ENCODE measurements at places on chromosomes 12 and 14.

DNA sequence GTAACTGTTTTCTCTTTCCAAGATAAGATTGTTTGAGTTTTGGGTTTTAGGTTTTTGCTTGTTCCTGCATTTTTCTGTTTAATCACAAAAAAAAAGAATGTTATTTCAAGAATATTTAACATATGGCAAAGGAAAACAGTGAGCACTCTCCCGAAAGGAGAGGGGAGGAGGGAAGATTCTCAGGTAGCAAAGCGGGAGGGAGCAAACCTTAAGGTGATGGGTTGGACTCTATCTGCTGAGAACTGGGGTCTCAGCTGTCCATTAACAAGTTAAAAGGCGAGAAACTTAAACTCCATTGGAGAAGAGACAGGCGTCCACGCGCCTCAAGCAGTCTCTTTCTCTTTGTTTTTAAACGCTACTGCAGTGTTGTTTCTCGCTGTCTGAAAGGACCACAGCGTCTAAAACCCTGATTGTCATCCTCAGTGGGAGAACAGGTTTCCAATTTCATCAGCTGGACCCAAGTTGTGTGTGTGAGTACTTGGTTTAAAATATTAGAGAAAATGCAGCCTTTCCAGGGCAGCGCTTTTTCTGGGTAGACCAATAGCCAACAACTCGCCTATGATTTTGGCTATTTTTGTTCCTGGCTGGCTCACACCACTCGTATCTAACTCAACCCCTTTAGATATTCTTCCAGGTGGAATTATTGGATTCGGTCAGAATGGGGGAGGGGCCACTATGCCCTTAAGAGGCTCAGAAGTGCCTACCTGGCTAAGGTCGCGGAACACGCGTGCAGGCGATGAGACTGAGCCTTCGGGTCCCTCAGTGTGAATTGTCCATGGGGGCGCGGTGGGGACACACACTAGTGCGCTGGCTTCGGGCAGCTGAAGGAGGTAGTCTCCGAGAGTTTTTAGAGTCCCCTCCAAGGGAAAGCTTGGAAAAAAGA, 8.2 kb downstream of the SIX1 start:
- DNase-seq = no peak

DNA sequence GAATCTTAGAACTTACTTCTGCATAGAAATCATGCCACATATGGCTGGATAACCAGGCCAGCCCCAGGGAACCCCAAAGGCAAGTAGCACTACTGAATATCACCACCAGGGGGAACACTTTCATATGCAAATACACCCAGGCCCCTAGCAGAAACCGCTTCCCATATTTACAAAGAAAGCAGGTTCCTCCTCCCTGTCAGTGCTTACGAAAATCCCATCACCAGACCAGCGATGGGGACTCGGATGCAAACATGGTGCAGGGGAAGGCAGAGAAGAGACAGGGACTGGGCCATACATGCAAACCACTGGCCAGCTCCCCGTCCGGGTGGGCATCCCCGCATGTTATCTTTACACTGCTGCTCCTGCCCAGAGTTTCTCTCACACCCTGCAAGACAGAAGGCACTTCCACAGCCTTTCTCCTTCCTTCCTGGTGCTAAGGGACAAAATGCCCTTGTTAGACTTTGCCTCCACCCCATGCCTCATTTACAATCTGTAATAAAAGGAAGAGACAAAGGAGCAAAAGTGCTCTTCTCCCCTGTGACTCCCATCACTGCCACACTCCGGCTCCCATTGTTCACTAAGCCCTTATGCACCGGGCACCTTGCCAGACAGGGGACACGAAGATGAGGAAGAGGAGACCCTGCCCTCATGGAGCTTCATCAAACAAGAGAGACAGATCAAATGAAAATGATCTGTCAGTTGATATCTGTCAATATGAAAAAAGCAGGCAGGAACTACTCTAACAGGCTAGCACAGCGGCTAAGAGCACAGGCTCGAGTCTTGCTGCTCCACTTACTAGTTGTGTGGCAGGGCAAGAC, 62.3 kb downstream of the PTPN21 start:
- peak; percentile 64 for DNase-seq

GRCh38 chr14:22772725-22773124, 6.2 kb downstream of the OXA1L start:
- no peak for DNase-seq

GRCh38 chr12:17284873-17285272, 678.9 kb upstream of the LMO3 start:
- DNase-seq = no peak

DNA sequence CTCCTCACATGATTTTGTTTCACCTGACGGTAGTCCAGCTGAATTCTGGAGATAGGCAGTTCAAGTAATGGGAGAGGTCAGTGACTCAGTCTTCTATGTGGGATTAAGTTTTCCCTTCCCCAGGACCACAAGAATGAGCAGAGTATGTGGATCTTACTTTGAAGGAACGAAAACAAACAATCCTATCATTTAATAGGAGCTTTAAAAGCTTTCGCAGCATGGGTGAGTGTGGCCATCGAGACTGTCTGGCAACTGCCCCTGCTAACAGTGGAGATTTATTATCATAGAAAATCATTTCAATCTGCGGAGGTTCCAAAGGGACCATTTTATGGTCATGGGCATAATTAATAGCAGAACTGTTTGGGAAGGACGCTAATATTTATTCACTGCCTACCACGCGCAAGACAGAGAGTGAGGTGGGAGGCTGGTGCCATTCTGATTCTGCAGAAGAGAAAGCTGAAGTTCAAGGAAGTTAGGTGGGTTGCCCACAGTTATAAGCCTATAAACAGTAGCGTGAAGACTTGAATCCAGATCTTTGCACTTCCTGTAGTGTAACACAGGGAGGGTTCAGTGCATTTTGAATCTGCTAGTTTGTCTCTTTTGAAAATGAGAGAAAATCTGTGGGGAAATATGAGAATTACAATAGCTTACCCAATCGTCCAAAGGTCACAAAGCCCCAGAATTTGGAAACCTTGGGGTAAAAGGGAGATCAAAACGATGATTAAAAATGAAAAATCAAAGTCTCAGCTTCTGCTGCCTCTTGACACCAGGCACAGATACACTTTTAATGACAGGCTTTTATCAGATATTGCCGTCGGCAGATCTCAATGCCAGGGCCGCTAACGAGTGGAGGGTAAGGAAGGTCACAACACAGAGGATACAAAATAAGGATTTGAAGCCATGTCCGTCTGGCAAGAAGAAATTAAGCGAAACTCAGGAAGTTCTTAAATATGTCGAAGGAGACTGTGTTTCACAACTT, 209.6 kb downstream of the CRADD start:
- DNase-seq = peak; percentile 32

- DNase-seq = no peak
These were observed 494.3 kb downstream of the CCER1 start for GRCh38 chr12:90460681-90461080.

- no peak for DNase-seq
These were observed 242.9 kb upstream of the PLEKHG7 start for GRCh38 chr12:92459850-92460249.

DNA sequence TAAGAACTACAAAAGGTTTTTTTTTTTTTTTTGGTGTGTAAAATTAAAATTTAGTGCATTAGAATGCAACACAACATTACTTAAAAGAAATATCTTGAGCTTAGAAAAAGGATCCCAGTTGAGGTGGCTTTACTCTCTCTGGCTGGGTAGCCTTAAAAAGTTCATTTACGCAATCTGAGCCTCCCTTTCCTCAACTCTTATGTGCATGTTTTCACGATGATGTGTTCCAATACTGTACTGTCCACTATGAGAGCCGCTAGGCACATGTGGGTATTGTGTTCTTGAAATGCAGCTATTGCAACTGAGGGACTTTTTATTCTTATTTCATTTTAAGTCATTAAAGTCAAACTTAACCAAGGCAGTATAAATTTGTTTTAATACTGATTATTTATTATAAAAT, 460.9 kb upstream of the SYT1 start:
- peak; percentile 4 for DNase-seq

GRCh38 chr12:21065845-21066244, 65.1 kb upstream of the SLCO1B1 start:
- DNase-seq = no peak

DNA sequence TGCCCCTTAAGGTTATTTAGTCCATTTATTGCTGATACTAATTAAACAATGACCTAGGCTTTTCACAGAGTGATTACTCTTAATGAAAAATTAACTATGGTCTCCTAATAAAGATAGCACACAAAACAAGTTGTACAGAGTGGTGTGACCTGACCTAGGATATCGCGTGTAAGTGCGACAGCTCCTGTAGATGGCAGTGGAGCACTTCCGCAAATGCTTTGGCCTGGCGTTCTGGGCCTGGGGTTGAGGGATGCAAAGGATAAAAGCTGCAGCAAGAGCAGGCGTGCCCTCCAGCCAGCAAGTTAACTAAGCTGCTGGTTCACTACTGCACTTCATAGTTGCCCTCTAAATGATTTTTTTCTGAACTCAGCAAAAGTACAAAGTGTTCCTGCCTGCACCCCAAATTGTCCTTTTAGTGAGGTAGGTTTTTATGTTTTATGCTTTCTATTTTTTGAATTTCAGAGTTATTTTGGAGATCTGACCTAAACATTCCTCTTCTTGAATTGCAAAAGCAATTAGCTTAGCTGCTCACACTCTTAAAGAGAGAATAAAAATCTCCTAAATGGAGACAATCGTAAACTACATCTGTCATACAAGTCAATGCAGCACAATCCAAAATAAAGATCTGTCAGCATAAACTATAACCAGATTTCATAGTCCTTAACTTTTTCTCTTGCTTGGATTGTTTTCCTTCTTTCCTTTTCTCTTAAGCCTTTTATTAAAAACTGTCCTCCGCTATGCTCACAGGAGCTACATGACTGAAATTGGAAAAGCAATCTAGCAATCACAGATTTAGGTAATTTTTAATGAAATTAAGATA, 379.6 kb downstream of the LRIG3 start:
- DNase-seq = no peak

DNA sequence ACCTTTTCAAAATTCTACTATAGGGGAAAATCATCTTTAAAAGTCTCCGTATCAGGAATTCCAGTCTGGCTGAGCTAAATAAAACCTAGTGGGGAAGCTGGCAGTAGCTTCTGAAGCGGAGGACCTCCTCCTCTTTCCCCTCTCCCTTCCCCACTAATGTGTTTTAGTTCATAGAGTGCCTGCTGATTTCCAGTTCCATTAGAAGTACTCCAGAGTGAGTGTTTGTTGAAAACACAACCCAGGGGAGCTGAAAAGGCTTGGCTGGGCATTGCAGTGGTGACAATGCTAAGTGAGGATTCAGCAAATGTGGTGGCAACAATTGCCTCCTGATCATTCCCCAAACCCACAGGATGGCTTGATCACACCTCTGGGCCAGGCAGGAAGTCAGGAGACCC, 144.2 kb upstream of the FRMD6 start:
- DNase-seq = no peak

DNA sequence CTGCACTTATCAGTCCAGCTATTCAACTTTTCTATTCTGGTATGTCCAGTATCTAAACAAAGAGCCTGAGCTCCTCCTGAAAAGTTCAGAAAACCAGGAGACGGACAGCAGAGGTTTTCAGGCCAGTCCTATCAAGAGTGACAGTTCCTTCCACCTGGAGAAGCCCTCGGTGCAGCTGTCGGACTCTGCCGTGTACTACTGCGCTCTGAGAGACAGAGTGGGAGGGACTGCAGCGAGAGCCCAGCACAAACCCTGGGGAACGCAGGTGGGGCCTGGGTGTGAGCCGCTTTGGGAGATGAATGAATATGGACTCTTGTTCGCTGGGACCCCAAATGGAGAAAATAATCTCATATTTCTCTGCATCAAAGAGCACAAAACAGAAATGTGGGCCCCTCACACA, 329.8 kb upstream of the OR4E1 start:
- no peak for DNase-seq

GRCh38 chr14:69039288-69039628, 60.2 kb upstream of the ACTN1 start:
- DNase-seq = peak; percentile 94

DNA sequence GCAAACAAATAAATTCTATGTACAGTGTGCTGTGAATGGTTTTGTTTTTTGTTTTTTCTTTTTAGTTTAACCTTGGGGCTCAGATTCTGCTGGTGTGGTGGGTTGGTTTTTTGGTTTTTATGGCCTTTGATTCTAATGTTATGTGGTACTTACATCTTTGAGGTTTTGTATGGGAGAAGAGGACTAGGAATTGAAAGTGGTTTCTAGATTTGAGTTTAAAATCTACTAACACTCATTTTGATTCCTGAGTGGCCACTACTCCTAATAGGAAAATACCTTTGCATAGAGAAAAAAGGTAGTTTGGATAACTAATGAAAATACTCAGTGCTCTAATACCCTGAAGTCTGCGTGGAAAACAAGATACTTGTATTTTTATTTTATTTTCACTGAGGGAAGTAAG, 137.7 kb downstream of the MON2 start:
- DNase-seq = no peak

GRCh38 chr14:76424359-76424758, 48.4 kb downstream of the ESRRB start:
- DNase-seq = no peak

GRCh38 chr14:102293781-102294180, 11.2 kb downstream of the MOK start:
- DNase-seq = no peak

- DNase-seq = no peak
These were observed 3.5 kb upstream of the RAN start for GRCh38 chr12:130868412-130868811.

DNA sequence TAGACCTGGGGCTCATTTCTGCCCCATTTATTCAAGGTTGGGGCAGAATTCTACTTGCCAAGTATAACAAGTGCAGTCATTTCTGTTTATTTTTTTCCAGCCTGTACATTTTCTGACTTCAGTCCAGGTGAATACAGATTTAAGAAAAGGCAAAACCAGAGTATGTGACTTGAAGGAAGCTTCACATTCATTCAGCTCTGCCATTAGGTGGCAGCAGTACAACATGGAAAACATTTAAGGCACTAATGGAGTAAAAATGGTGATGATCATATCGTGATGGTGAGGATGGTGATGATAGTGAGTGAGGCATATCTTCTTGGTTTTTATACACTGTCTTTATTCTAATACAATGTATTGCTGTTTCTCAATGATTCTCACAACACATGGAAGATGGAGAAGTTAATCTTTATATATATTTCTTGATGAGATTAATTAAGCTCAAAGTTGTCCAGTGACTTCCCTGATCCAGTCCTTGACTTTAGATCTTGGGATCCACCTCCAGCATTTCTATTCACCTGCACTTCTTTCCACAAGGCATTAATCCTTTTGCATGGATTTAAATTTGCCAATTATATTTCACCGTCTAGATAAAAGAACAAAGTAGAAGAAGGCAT, 176.7 kb upstream of the SEL1L start:
- DNase-seq = peak; percentile 23

DNA sequence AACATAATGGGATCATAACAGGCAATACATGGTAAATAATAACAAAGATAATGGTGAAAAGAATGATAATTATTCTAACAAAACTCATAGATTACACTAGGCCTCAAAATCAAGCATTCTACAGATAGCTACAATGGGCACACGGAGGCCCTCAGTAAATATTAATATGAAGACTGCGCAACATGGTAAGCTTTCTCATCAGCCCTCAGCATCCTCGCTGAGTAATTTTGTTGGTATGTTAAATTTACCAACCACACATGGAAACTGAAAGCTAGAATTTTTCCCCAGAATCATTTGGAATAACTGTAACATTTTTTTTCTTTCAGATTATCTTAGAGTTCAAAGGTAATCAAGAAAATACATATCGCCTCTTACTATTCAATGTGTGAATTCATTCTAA, 74.2 kb upstream of the PYGL start:
- DNase-seq = no peak

GRCh38 chr14:82878951-82879350, 1345.3 kb upstream of the SEL1L start:
- DNase-seq = no peak
